Lung (tissue), 17 donors: ENCODE measurements at places on chromosomes 11 and 22. TPM values are rescaled to one million over a fixed set of nuclear protein-coding genes. Genes with fewer than 3 reads are reported as not detected.
A peak's percentile ranks its signal among the peaks of the same experiment; 100 is the strongest.

- H3K4me1 ChIP-seq = peaks cover 18% of the 10 kb centered on the region
- H3K27me3 ChIP-seq = no peaks in the 10 kb centered on the region
- H3K36me3 ChIP-seq = no peaks in the 10 kb centered on the region
- H3K4me3 ChIP-seq = no peak overlapping the region
- peak overlapping the region; percentile 70 for H3K27ac ChIP-seq
Measured at GRCh38 chr11:69010361-69010891, 2.6 kb downstream of the MRGPRF start.

DNA sequence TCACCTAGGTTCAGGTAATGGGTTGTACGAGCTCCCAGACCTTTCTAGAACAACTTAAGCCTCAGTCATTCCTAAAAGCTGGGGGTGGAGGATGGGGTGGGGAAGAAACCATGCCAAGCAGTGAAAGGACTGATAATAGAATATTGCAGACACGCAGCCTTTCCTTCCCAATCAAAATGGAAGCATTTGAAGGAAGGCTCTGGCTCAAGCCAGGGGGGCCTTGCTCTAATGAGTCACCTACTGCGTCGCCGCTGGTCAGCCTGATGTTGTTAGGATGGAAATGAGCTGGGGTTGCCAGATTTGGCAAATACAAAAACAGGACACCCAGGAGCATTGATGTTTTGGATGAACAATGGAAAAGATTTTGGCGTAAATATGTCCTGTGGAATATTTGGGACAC is 6.2 kb downstream of the SYT12 start:
- H3K36me3 ChIP-seq = no peaks in the 10 kb centered on the region
- no peak overlapping the region for H3K4me3 ChIP-seq
- peaks cover 3% of the 10 kb centered on the region for H3K27me3 ChIP-seq
- H3K27ac ChIP-seq = no peak overlapping the region

- H3K36me3 ChIP-seq = no peaks in the 10 kb centered on the region
- H3K27ac ChIP-seq = no peak overlapping the region
- H3K4me3 ChIP-seq = no peak overlapping the region
- no peaks in the 10 kb centered on the region for H3K27me3 ChIP-seq
Measured at GRCh38 chr11:84691830-84692229, 935.3 kb downstream of the DLG2 start.

DNA sequence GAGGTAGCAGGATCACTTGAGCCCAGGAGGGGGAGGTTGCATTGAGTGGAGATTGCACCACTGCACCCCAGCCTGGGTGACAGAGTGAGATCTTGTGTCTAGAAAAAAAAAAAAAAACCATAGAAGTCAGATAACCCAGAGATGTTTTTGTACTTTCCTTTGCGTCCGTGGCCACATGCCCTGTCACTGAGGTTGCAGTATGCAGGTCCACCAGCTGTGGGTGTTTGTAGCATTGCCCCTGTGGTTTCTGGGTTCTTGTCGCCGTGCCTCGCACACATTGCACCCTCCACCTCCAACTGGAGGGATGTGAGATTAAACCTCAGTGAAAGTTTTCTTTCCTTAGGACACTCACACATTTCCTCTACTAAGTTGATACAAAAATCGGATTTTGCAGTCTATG is 70.3 kb downstream of the TNRC6B start:
- H3K4me1 ChIP-seq = no peaks in the 10 kb centered on the region
- no peak overlapping the region for H3K27ac ChIP-seq
- no peak for DNase-seq
- peaks cover 5% of the 10 kb centered on the region for H3K36me3 ChIP-seq
- H3K27me3 ChIP-seq = no peaks in the 10 kb centered on the region

GRCh38 chr11:33988586-33989370 is 62.8 kb upstream of the CAPRIN1 start:
- no peaks in the 10 kb centered on the region for H3K36me3 ChIP-seq
- no peak overlapping the region for H3K4me3 ChIP-seq
- H3K4me1 ChIP-seq = no peaks in the 10 kb centered on the region
- no peaks in the 10 kb centered on the region for H3K27me3 ChIP-seq
- DNase-seq = no peak

GRCh38 chr11:124405581-124405980 is 6.8 kb upstream of the OR8B3 start:
- H3K27me3 ChIP-seq = peaks cover 2% of the 10 kb centered on the region
- no peaks in the 10 kb centered on the region for H3K4me1 ChIP-seq
- no peak overlapping the region for H3K27ac ChIP-seq
- no peak for DNase-seq
- no peaks in the 10 kb centered on the region for H3K36me3 ChIP-seq

- no peak overlapping the region for H3K4me3 ChIP-seq
- no peaks in the 10 kb centered on the region for H3K27me3 ChIP-seq
- DNase-seq = no peak
- no peak overlapping the region for H3K27ac ChIP-seq
- H3K4me1 ChIP-seq = peaks cover 3% of the 10 kb centered on the region
Measured at GRCh38 chr22:38112381-38112780, 1.9 kb upstream of the BAIAP2L2 start.

The ABTB2 gene
- 2.8 TPM for total RNA-seq

The PANX3 gene
- total RNA-seq = not detected

- H3K27me3 ChIP-seq = no peaks in the 10 kb centered on the region
- H3K4me3 ChIP-seq = no peak overlapping the region
- peak; percentile 23 for DNase-seq
- H3K4me1 ChIP-seq = no peaks in the 10 kb centered on the region
- H3K36me3 ChIP-seq = no peaks in the 10 kb centered on the region
Measured at GRCh38 chr11:80593648-80594374, 1153.0 kb upstream of the TENM4 start.

DNA sequence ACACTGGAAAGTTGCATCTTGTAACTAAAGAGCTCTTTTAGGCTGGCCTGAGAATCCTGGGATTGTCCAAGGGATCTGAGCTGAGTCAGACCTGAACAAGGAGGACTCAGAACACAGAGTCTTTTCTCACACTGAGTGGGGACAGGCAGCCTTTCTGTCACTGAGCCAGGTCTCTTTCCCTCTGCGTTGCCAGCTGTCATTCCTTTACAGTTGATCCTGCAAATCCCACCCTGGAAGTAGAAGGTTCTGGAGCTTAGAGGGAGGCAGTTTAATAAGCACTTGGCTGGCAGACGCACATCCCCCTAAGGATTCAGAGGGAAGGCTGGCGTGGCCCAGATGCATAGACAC is 76.3 kb upstream of the SUSD2 start:
- H3K36me3 ChIP-seq = peaks cover 52% of the 10 kb centered on the region
- peak overlapping the region; percentile 37 for H3K27ac ChIP-seq
- no peak overlapping the region for H3K4me3 ChIP-seq
- no peaks in the 10 kb centered on the region for H3K27me3 ChIP-seq
- H3K4me1 ChIP-seq = peaks cover 34% of the 10 kb centered on the region
- peak; percentile 47 for DNase-seq

- H3K4me1 ChIP-seq = peaks cover 28% of the 10 kb centered on the region
- no peak for DNase-seq
- no peaks in the 10 kb centered on the region for H3K36me3 ChIP-seq
- no peaks in the 10 kb centered on the region for H3K27me3 ChIP-seq
Measured at GRCh38 chr11:130403967-130404366, 24.4 kb downstream of the ADAMTS8 start.

The SAA2 gene
- 105 TPM for total RNA-seq

- no peak overlapping the region for H3K4me3 ChIP-seq
- H3K27ac ChIP-seq = no peak overlapping the region
- H3K4me1 ChIP-seq = no peaks in the 10 kb centered on the region
- no peaks in the 10 kb centered on the region for H3K36me3 ChIP-seq
Measured at GRCh38 chr11:120365512-120365911, 29.3 kb downstream of the ARHGEF12 start.

DNA sequence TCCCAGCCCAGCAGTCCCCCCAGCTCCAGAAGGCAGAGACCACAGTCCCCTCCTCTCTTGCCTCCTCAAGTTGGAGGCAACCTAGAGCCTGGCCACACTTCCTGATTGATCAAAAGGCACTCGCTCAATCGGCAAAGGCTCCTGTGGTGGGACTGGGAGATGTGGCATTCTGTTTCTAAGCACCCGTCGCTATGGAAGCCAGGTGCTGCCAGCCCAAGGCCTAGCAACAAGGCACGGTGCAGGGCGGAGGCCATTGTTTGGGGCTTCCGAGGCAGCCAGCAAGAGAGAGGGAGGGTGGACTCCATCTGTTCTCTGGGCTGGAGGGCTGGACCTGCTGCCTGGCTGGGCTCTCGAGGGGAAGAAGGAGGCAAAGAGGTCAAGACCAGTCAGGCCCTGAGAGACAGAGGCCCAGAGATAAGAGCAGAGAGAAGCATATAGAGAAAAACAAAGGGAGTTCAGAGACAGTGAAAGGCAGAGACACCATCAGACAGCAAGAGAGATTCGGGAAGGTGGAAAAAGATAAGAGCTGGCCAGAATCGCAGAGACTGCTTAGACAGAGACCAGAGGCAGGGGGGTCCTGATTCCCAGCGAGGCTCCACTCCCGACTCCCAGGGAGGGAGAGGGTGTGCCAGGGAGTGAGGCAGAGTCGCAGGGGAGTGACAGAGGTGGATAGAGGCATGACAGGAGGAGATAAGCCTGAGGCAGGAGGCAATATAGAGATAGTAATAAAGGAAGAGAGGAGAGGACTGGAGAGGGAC is 21.2 kb downstream of the PDE2A start:
- no peaks in the 10 kb centered on the region for H3K36me3 ChIP-seq
- no peak overlapping the region for H3K27ac ChIP-seq
- H3K4me1 ChIP-seq = peaks cover 4% of the 10 kb centered on the region
- no peak for DNase-seq

DNA sequence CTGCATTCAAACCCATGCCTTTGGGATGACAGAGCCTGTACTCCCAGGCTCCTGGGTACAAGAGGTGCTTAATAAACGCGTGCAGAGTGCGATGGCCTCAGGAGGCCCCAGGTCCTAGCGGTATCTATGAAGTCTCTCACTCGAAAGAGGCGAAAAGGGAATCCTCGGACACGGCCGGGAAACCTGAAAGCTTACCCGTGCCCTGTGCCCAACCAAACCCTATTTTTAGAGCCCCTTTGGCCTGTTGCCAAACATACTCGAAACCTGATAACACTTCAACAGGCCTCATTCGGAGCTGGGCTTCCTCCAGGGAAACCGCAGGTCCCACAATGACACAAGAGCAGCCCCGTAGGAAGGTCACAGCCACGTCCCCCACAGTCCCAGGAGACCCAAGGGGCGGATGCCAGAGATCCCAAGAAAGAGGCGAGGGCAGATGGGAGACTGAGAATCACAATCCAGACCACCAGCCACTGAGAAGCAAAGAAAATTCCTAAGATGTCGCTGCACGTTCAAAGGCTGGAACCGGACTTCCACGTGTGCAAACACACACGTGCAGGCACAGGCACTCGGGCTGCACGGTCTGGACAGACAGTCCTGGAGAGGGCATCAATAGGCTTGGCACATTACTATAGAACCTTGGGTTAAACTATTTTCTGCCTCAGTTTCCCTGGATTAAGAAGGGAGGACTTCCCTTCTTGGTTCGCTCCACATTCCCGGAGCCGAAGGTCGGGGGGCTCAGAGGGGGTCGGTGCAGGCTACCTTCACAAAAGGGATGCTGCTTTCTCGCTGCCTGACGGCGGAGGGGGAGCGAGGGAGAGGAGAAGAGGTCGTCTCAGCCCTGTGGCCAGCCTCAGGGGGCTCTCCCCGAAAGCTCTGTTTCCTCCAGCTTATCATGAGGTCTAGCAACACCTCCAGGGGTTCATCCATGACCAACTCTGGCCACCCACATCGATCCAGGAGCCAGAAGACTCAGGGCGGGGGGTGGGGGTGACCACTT is 8.2 kb downstream of the PDGFB start:
- peak overlapping the region; percentile 69 for H3K27ac ChIP-seq
- no peak overlapping the region for H3K4me3 ChIP-seq
- H3K36me3 ChIP-seq = no peaks in the 10 kb centered on the region
- no peaks in the 10 kb centered on the region for H3K27me3 ChIP-seq

- no peak overlapping the region for H3K4me3 ChIP-seq
- no peak overlapping the region for H3K27ac ChIP-seq
- H3K27me3 ChIP-seq = no peaks in the 10 kb centered on the region
- peaks cover 3% of the 10 kb centered on the region for H3K4me1 ChIP-seq
- no peak for DNase-seq
Measured at GRCh38 chr11:117092951-117093590, 5.2 kb downstream of the SIK3 start.

The YAP1 gene
- total RNA-seq = 257 TPM

DNA sequence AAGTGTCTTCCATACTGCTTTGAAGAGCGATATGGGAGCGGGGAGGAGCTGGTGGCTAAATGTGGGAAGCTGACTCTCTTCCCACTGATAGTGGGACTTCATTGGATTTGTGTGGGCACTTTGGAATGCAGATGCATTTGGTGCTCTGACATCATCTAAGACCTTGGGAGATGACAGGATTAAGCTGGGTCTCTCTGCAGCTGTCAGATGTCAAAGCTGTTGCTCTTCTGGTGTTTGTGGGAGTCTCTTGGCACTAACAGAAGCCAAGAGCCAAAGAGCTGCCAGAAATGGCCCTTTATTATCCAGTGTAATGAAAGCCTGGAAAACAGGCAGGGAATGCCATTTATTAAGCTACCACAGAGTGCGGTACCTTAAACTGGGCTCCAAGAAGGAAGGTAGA is 20.6 kb downstream of the GRAMD1B start:
- no peaks in the 10 kb centered on the region for H3K27me3 ChIP-seq
- H3K36me3 ChIP-seq = no peaks in the 10 kb centered on the region
- no peak overlapping the region for H3K27ac ChIP-seq
- DNase-seq = peak; percentile 57
- no peak overlapping the region for H3K4me3 ChIP-seq

DNA sequence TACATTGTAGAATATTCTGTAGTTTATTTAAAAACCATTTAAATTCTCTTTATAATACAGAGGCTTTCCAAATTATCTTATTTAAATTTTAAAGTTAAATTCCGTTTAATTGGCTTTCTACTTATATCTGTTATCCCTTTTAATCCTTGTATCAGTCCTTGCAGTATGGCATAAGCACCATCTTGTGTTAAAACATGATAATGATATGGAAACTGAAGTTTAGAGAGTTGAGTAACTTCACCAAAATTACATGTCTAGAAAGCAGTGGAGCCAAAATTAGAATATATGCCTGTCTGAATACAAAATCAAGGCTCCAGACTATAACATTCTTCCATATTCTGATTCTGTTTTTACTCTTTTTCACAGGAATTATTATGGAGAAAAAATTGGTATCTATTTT is 57.0 kb downstream of the ANO5 start:
- H3K4me1 ChIP-seq = no peaks in the 10 kb centered on the region
- H3K27me3 ChIP-seq = no peaks in the 10 kb centered on the region
- H3K27ac ChIP-seq = no peak overlapping the region
- H3K4me3 ChIP-seq = no peak overlapping the region
- DNase-seq = no peak
- H3K36me3 ChIP-seq = no peaks in the 10 kb centered on the region

The ARFGAP3 gene
- 42.9 TPM for total RNA-seq

The ANO1 gene
- 7.8 TPM for total RNA-seq

DNA sequence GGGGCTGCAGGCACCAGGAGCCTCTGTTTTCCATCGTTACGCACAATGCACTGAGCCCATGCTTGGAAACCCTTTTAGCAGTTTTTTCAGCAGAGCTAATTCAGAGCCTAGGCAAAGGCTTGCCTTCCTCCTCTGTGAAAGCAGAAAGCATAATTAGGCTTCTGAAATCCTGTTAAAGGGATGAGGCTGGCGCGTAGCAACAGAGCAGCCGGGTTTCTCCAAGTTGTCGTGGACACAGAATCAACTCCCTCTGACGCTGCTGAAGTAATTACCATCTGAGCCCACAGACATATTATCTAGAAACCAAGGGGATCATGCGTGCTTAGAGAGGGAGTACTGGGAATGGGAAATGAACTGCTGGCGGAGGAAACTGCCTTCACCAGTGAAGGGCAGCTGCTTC is 85.4 kb downstream of the MYO18B start:
- peaks cover 4% of the 10 kb centered on the region for H3K27me3 ChIP-seq
- no peak overlapping the region for H3K27ac ChIP-seq
- DNase-seq = no peak
- H3K4me3 ChIP-seq = no peak overlapping the region
- H3K4me1 ChIP-seq = no peaks in the 10 kb centered on the region
